ENCODE measurements at places on chromosomes 13 and 19. TPM values are rescaled to one million over a fixed set of nuclear protein-coding genes. Genes with fewer than 3 reads are reported as not detected.

The CEACAM20 gene
- not detected for total RNA-seq

DNA sequence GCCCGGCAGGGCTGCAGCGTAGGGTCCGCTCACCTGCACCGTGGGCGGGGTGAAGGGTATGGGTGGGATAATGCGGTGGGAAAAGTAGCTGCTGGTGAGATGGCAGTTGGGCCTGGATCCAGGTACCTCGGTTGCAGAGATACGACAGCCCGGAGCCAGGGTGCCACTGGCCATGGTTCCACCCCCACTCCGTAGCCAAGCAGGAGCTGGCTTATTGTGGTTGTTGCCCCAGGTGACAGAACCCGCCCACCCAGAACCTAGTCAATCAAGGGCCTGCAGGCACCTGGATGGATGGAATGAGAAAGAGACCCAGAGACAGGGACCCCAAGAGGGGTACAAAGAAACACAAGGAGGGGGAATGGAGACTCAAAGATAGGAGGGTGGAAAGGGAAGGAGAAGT lies 3.5 kb upstream of the LHB start:
- no peak overlapping the region for H3K4me3 ChIP-seq
- peaks cover 7% of the 10 kb centered on the region for H3K36me3 ChIP-seq
- peaks cover 11% of the 10 kb centered on the region for H3K27me3 ChIP-seq
- DNase-seq: no peak
- no peak overlapping the region for H3K27ac ChIP-seq

- no peaks in the 10 kb centered on the region for H3K36me3 ChIP-seq
- DNase-seq: no peak
- no peak overlapping the region for H3K4me3 ChIP-seq
- no peak overlapping the region for H3K27ac ChIP-seq
- H3K27me3 ChIP-seq: no peaks in the 10 kb centered on the region
Measured at GRCh38 chr13:56201834-56202233, 938.9 kb upstream of the PRR20A start.

DNA sequence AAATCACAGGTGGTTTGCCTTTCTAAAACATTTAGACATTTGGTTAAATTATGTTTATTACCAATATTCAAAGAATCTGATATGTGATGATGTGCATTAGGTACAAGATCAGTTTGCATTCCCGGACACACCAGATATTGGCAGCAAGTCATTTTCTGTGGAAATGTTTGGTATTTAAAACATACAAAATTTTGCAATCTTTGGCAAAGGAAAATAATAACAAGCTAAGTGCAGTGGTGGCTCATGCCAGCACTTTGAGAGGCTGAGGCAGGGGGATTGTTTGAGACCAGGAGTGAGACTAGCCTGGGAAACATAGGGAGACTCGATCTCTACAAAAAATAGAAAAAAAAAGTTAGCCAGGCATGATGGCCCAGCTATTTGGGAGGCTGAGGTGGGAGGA lies 29.1 kb upstream of the TSC22D1 start:
- H3K4me1 ChIP-seq: no peaks in the 10 kb centered on the region
- no peak overlapping the region for H3K27ac ChIP-seq
- H3K36me3 ChIP-seq: no peaks in the 10 kb centered on the region
- no peak for DNase-seq

The COX7A1 gene
- not detected for total RNA-seq

GRCh38 chr19:4800591-4801081 lies 9.1 kb downstream of the FEM1A start:
- H3K27ac ChIP-seq: no peak overlapping the region
- no peaks in the 10 kb centered on the region for H3K27me3 ChIP-seq

- no peak overlapping the region for H3K4me3 ChIP-seq
- no peak overlapping the region for H3K27ac ChIP-seq
- H3K36me3 ChIP-seq: no peaks in the 10 kb centered on the region
- no peaks in the 10 kb centered on the region for H3K4me1 ChIP-seq
- peaks cover 29% of the 10 kb centered on the region for H3K27me3 ChIP-seq
Measured at GRCh38 chr13:111537843-111538499, 217.5 kb downstream of the TEX29 start.

The NRTN gene
- total RNA-seq: not detected

DNA sequence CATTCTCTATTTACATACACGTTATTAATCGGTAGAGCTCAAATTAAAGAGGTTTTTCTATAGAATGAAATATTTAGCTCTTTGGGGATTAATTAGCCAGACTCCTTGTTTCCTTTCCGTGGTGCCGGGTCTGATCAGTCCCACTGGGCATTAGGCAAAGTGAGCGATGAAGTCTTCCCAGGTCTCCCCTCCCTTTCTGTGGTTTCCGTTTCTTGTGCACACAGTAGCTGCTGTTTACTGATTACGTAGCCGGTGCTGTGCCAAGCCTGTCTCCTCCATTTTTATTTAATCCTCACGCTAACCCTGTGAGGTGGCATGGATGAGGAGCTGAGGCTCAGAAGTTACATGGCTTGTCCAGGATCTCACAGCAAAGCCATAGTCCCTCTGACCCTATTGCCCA lies 9.0 kb downstream of the SLC25A15 start:
- H3K27ac ChIP-seq: peak overlapping the region; percentile 80
- H3K27me3 ChIP-seq: no peaks in the 10 kb centered on the region
- peak overlapping the region; percentile 38 for H3K4me3 ChIP-seq
- no peak for DNase-seq

GRCh38 chr13:33256148-33256840 lies 29.3 kb downstream of the STARD13 start:
- no peaks in the 10 kb centered on the region for H3K4me1 ChIP-seq
- H3K27ac ChIP-seq: no peak overlapping the region
- H3K36me3 ChIP-seq: no peaks in the 10 kb centered on the region
- no peaks in the 10 kb centered on the region for H3K27me3 ChIP-seq
- no peak for DNase-seq

- H3K4me3 ChIP-seq: no peak overlapping the region
- no peak overlapping the region for H3K27ac ChIP-seq
- no peak for DNase-seq
- H3K36me3 ChIP-seq: peaks cover 23% of the 10 kb centered on the region
- no peaks in the 10 kb centered on the region for H3K27me3 ChIP-seq
Measured at GRCh38 chr19:6253954-6254733, 25.6 kb downstream of the MLLT1 start.

The CAMSAP3 gene
- total RNA-seq: 0.42 TPM

DNA sequence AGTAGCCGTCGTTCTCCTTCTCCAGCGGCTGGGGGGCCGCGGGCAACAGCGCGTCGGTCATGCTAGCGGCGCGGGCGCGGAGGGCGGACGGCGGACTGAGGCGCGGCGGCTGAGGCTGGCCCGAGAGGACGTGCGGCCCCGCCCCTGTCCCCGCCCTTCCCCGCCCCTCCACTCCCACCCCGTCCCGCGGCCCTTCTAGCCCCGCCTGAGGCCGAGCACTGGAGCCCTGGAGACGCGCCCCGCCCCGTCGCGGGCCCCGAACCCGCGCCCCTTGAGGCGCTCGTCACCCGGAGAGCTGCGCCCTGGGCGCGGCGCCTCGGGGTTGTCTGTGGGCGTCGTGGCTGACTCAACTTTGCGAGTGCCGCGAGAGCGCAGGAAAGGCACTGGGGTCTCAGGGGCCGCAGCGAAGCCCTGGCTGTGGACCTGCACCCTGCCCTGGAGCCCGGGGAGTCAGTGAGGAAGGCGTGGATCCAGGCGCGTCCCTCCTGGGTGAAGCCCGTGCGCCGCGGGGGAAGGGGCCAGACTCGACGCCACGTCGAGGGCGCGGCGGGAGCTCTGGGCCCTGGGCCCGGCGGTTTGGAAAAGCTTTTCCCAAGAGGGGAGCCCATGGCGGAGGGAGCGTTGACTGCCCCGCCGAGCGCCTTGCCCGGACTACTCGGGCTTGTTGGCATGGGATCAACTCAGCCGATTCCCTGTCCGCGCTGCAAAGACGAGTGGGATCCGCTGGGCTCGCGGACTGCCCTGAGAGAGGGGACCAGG lies at the start of gene RHPN2:
Gene RHPN2 (minus strand): TSS at position 97 of the 759 bp plus-strand sequence. CDS start 36 bp downstream, at position 61.
- peak within 1 kb of the TSS; percentile 63 for H3K4me3 ChIP-seq
- H3K27ac ChIP-seq: no peak within 1 kb of the TSS
- peaks cover 9% of the 10 kb centered on the region for H3K4me1 ChIP-seq
- peak; percentile 64 for DNase-seq
- no peaks in the 10 kb centered on the region for H3K36me3 ChIP-seq
